ENCODE measurements at places on chromosomes 11 and 22.

DNA sequence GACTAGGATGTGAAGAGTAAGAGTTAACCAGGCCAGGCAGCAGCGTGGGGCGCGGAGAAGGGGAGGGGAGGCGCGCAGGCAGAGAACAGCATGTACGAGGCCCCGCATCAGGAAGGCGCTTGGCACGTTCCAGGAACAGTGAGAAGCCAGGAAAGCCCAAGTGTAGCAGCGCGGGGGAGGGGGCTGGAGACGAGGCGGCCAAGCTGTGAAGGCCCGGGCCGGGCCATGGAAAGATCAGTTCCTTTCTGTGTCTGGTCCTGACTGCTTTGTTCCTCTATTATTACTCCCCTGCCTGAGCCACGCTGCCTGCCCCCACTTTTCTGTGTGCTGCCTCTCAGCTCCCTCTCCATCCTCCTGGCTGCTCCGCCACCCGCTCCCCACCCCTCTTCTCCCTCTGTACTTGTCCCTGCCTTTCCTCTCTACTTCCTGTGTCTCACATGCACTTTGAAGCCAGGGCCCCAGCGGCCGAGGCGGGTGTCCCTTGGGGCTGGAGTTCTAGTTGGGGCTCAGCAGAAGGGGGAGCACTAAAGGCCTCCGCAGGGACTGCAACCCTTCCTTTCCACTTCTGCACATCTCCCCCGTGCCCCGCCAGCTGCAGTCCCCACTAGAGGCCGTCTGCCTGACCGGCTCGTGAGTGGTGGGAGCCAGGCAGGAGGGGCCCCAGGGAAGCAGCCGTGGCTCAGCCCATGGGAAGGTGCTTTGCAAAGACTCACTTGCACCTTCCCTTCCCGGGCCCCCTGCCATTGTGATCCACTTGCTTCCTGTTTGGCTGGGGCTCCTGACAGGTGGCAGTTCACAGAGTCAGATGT is 63.7 kb downstream of the PRDM11 start:
- DNase-seq = no peak

DNA sequence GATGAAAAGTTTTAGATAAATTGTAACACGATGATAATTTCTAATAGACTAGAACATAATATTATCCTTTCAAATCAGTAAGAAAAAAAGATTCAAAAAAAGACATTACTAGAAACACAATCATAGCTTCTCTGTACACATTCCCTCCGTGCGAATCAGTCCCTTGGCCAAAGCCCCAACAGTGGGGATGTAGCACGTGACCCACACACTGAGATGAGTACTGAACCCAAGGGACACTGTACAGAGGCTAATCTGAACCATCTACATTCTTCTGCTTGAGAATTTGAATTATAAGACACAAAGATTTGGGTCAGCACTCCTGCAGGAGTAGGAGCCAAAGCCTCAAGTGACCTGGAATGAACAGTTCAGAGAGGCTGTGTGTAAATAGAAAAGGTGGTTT is 353.7 kb downstream of the INSC start:
- DNase-seq = no peak

- no peak for DNase-seq
Measured at GRCh38 chr11:66609721-66610617, 6.5 kb upstream of the RBM14 start.

DNA sequence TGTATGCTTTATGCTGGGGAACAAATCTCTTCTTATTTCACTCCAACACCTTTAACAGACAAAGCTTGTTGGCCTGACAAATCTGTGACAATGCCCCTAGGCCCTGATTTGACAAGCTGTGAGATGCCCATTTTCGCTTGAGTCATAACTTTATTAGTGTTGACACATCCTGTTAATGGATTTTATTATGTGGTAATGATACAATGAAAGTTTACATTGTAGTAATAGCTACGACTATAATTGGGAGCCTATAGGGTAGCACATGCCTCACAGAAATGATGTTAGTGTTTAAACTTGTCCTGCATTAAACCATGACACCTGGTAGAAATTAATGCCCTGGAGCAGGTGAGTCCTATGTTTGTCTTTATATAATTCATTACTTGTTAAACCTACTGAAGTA is 3.3 kb upstream of the MMP10 start:
- no peak for DNase-seq

DNA sequence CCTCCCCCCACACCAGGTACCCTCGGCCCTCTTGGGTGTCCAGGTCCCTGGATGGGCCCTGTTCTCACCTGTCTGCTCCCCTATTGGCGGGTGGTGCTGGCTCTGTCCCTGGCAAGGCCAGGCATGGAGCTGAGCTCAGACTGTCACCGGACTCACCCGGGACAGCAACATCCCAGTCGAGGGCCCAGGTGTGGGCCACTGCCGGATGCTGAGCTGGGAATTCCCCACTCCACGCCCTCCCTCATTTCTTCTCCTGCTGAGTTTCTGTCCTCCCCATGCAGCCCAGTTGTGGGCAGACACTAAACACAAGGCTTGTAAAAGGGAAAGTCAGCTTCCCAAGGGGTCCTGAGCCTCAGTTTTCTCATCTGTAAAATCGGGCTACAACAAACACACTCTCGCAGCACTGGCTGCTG is 2.0 kb upstream of the AP5B1 start:
- DNase-seq = no peak

DNA sequence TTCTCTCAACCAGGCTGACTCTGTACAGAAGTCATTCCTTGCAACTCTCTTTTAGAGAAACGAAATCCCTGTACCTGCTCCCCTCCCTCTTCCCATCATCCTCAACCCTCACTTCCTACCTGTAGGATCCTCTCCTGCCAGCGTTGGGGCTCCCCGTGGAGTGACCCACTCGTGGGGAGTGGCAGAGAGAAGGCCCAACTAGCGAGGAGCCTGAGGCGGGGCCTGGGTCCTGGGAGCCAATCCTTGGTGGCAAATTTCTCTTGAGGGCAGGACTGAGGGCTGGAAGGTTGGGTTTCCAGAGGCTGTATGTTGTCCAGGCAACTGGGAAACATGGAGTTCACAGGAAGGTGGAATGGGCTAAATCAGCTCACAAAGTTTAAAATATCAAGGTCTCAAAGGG is 10.4 kb downstream of the NHERF4 start:
- no peak for DNase-seq

GRCh38 chr22:42357634-42358296 is 74.4 kb downstream of the NFAM1 start:
- DNase-seq = no peak

DNA sequence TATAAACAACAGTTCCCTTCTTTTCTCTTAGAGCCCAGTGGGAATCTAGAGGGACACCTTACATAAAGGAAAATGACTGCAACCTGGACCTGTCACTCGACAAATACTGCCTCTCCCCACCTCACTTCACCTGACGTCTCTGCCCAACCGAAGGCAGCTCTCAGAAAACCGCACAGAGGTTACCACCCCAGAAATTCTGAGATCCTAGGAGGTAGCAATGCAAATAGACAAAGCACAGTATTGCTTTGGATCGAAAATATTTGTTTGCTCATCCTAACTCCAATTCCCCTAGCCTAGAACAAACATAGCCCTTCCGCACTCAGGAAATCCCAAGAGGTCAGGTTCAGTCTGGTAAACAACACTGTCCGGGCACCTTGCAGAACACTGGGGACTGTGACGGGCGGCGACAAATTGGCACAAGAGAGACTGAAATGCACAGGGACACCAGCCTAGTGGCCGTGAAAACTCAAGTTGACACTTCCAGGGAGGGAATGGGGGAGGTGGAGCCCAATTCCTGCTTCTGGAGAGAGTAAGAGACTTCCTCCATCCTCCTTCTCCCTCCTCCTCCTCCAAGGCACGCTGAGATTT is 420 bp upstream of the TRIM44 start:
- no peak for DNase-seq

DNA sequence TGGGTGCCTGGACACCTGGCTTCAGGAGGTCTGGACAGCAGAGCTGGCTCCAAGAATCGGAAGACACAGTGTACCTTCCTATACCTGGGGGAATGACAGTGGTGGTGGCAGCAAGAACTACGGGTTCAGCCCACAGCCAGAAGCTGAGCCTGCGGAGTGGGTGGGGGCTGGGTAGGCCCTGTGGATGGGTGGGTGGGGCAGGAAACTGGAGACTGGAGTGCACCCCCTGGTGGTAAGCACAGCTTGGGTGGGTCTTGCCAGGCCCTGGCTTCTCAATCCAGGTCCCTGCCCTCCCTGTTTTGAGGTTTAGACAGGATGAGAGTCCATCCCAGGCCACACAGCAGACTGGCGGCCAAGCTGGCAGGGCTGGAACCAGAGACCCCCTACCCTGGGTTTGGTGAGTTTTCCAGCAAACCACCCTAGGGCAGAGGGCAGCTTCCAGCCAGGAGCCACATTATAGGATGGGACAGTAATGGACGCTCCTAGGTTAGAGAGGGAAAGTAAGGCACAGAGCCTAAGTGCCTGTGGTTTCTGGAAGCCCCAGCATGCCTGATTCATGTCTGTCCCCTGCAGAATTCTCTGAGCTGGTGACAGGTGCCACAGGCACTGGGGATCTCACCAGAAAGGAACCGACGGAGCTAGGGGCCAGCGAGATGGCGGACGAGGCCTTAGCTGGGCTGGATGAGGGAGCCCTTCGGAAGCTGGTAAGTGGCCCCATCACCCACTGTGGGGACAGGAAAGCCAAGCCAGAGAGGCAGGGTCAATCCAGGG is 1.7 kb downstream of the SMTN start:
- DNase-seq = peak; percentile 58

GRCh38 chr11:131204765-131205380 is 165.5 kb upstream of the NTM start:
- DNase-seq = no peak

DNA sequence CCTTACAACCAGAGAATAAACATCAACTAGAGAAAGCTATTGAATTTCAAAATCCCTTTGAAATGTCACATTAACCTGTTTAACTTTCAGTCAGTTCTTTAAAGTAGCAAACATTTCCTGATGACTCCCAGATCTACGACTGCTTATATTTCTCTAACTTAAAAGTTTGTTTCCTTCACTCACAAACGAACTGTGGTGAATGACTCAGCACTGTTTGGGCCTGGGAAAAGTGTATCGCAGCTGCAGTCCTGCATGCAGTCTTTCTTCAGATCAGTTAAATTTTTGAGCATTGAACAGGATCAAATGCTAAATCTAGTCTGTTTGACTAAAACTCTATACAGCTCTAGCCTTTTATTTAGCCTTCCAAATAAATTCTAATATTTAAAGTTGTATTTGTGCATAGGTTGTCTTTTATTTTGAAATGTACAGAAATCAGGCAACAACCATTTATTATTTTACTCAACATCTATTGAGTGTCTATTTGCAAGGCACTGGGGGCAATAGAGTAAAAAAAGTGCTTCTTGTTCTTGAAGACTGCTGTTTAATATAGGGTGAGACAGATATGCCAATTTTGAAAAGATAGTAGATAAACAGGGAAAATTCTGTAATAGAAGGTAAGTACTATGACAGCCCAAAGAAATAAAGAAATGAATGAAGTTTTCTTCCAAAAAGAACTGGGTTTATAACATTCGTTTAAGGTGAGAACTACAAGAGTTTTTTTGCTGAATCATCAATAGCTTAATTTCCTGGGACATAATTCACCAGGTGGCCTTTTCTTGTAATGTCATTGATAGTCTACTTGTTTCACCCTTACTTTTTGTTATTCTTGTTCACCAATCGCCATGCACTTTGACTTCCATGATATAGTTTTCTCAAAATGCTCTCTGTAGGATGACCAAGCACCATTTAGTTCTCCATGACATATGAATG is 235.4 kb downstream of the METTL15 start:
- DNase-seq = no peak

GRCh38 chr11:61491736-61492395 is 16.7 kb upstream of the LRRC10B start:
- DNase-seq = no peak

DNA sequence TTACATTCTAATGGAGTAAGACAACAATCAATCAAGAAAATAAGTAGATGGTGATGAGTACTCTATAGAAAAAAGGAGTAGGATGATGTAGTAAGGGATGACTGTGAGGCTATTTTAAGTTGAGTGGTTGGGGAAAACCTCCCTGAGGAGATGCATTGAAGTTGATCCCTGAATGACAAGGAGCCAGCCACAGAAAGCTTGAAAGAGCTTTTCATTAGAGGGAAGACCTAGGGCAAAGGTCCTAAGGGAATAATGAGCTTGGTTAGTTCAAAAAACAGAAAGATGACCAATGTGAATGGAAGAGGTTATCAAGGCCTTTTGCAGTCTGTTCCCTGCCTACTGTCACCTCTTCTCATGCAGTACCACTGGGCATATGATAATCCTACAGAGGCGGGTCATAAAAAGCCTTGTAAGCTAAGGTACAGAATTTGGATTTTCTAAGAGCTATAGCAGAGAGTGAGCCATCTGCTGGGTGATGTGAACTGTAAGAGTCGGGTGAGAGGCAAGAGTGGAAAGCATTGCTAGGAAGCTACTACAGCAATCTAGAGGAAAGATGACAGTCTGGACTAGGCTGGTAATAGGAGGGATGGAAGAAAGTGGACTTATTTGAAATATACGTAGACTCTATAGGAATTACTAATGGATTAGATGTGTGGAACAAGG is 3.1 kb downstream of the PPP2R1B start:
- no peak for DNase-seq

- no peak for DNase-seq
Measured at GRCh38 chr11:12441231-12441861, 64.0 kb downstream of the PARVA start.

- no peak for DNase-seq
Measured at GRCh38 chr11:995752-996420, 40.6 kb downstream of the MUC6 start.

GRCh38 chr11:119483341-119483880 is 60.4 kb upstream of the THY1 start:
- no peak for DNase-seq

Data from stimulated activated CD4-positive, alpha-beta T cell treated with anti-CD3 and anti-CD28 coated beads, Interleukin-12 subunit alpha, Interleukin-12 subunit beta, amount 100 ng/mL, for 4 hours (primary cell).